NCI-H1105 treated with DMSO at 0.1 percent for 48 hours (cell line): ENCODE measurements at places on chromosomes 7 and 10.

GRCh38 chr7:132436121-132436520, 140.1 kb downstream of the PLXNA4 start:
- DNase-seq, result peak; percentile 88

GRCh38 chr10:122665329-122665860, 34.3 kb downstream of the C10orf120 start:
- DNase-seq, result no peak

DNA sequence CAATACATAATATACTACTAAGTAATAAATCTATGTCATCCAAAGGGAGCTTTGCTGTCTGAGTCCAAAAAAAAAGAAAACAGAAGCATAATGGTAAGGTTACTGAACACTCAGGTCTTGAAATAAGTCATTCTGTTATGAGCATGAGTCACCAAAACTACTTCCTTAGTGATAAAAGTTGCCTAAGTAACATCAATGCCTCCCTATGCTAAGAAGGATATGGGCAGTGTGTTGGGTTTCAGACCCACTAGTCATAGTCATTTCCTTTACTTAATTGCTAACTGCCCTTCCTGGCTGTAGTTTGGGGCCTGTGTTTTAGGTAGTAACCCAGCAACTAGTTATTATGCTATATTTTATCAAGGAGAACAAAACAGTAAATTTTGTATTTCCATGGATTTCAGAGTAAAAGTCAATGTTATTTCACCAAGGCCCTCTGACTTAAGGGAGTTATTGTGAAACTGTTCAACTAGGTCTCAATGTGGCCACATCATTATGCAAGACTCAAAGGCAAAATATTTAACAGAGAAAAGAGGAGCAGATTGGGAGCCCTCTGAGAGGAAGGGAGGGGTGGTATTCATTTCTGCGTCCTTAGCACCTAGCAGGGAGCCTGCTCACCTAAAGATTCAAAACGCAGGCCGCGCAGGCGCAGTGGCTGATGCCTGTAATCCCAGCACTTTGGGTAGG, 11.7 kb upstream of the VIM start:
- no peak for DNase-seq

- no peak for DNase-seq
Measured at GRCh38 chr10:76555067-76555670, 1082.4 kb downstream of the KCNMA1 start.

- DNase-seq, result no peak
Measured at GRCh38 chr10:28577506-28577905, 44.6 kb downstream of the WAC start.

DNA sequence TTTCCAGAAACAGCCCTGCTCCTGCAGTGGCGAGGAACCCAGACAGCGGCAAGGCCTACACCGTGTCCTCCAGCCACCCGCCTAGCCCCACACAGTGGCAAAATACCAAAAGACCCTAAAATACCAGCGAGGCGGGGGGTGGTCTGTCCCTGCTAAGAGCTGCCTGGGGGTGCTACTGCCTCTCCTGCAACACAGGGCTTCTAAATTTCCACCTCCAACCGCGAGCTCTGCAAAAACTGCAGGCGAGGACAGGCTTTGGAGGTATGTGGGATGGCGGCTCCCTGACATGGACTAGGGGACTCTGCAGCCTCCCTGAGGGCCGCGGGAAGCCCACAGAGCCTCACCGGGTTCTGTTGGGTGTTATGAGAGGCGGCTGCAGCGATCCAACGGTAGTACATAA, 122.3 kb downstream of the WDR37 start:
- DNase-seq, result no peak

DNA sequence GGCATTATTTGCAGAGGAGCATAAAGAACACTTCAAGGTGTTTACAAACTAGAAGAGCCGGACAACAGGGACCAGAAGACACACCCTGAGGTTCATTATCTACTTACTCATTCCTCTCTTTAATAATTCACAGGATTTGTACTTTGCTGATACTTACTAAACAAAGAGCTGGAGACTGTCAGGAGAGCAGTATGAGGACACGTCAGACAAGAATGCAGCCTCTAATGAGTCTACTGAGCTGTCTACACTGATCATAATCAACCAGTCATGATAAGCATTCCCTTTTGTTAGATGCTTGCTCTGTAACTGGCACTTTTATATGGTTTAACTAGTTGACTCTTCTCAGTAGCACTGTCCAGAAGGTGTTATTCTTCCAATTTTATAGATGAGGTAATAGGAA, 243.3 kb upstream of the CDC14C start:
- DNase-seq, result no peak

DNA sequence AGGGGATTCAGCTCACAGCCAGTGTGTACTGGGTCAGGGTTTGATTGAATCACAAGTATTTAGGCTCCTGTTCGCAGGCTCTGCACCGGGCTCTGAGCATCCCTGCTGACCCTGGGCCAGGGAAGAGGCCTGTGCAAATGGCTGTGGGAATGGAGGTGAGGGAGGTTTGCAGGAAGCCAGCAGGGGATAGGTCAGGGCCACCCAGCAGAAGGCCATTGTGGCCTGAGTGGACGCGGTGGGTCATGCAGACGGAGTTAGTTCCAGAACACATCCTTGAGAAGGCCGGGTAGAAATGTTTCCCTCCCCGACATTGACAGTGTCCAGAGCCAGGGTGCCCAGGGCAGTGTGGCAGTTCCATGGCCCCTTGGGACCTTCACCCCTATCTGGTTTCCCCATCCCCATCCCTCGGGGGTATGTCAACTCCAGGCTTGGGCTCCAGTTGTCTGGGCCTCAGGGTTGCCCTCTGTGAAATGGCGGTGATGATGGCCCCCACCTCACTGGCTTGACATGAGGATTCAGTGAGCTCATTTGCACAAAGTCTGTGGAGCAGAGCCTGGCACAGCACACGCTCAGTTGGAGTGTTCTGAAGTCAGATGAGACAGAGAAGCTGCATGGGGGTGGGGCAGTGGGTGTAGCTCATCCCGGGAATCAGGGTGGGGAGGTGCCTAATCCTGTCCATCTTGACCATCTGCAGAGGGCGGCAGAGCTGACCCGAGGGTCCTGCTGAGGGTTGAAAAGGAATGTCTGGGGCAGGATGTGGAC, 107.6 kb downstream of the ADCY1 start:
- DNase-seq, result no peak

DNA sequence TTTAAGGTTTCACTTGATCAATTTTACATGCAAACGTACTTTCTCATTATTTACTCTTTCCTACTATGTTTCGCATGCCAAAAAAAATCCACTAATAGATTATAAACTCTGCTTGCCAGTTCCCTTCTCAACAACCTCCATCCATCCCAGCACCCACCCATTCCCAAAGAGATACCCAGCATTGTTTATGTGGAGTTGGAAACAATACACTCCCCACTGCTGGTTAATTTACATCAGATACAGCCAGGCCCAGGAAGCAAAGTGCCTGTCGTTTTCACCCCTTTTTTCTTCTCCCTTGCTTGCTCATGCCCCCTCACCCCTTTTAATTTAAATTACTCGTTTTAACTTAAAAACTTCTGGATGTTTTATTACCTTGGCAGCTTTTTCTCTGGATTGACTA, 59.9 kb downstream of the HIBADH start:
- DNase-seq, result peak; percentile 29

GRCh38 chr10:132237871-132238270, 51.1 kb downstream of the DPYSL4 start:
- DNase-seq, result no peak

DNA sequence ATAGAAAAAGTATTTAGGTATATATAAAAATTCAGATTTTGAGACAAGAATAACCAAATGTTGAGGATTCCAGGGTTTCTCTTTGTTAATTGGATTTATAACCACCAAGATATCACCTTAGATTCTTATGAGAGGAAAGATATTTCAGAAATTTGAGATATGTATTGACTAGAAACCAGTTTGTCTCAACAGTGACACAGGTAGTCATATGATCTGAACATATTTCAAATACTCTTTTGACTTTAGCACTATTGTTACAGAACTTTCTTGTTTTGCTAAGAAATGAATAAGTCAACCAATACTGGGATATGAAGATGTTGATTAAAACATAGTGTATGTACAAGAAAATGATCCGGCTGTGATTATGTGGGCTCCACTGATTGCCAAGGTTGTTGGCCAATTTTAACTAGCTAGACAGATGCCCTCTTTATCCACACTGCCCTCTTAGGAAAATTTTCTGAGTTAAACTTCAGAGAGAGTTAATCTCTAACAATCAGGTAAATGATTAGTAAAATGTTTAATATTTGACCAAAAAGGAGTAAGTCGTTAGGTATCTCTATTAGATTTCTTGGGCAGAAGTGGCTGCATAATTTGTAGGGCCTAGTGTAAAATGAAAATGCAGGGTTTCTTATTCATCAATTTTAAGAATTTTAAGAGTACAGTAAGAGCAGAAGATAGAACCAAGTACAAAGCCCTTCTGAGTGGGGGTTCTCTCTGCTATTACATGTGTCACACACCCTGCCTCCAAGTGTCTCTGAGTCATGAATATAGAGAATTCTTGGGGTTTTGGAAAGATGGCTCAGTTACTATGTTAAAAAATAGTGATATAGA, 376.0 kb downstream of the TFEC start:
- DNase-seq, result no peak

DNA sequence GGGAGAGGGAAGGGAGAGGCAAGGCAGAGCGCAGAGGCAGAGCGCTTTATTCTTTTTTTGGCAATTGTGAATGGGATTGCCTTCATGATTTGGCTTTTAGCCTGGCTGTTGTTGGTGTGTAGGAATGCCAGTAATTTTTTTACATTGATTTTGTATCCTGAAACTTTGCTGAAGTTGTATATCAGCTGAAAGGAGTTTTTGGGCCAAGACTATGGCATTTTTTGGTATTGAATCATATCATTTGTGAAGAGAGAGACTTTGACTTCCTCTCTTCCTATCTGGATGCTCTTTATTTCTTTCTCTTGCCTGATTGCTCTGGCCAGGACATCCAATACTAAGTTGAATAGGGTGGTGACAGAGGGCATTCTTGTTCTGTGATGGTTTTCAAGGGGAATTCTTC, 291.3 kb downstream of the REEP3 start:
- DNase-seq, result no peak

DNA sequence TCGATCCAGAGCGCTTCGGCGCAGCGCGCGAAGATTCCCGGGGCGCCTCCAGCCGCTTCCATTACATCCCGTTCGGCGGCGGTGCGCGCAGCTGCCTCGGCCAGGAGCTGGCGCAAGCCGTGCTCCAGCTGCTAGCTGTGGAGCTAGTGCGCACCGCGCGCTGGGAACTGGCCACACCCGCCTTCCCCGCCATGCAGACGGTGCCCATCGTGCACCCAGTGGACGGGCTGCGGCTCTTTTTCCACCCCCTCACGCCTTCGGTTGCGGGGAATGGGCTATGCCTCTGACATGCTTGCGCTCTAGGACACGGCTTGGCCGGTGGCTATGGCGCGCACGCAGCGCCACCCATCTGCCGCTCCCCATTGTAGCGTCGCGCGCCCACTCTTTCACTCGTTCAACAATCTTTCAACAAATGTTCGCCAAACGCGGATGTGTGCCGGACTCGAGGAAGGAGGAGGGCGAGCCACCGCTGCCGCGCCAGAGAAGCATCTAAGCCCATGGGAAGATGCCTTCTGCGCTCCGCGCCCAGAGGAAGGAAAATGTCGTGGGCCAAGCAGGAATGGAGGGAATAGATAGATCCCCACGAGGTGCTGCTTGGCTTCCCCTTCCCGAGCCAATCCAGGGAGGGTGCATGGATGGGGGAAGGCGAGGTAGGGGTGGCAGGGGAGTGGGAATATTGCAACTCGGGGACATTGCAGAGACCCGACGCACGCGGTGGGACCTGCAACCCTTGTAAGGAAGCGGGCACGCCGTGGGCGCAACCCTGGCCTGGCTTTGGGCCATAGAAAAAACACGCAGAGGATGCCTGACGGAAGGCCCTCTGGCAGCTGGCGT, 5.1 kb upstream of the CYP26A1 start:
- DNase-seq, result peak; percentile 34

DNA sequence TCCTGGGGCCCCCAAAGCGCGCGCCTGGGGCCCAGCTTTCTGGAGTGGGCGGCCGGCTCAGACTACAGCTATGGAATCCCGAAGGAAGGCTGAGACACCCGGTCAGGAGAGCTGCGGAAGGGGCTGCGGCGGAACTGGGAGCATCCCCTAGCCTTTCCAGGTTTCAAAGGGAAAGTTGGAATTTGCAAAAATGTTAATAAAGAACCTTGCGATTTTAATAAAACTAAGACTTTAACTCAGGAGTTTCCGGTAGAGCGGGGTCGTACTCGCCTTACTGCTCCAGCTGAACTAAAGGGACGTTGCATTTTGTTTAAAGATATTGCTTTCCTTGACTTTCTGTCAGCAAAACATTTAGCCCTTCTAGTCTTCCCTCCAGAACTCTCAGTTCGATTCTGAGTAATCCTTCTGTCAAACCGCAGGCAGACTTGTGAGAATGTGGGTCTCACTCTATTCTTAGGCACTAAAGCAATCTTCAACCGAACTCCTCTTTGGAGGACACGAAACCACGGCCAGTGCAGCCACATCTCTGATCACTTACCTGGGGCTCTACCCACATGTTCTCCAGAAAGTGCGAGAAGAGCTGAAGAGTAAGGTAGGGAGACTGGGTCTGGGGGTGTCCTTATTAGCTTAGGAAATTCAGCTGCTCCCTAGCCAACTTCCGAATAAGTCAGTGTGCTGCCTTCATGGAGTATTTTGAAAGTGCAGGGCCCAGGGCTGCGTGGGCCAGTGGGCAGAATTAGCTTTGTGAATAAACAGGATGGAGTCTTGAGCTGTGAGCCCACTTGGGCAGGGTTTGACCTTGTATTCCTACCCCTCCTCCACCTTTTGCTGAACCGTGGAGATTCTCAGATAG, 1.9 kb downstream of the CYP26A1 start:
- DNase-seq, result no peak

GRCh38 chr7:147510923-147511322, 1079.6 kb upstream of the C7orf33 start:
- no peak for DNase-seq

DNA sequence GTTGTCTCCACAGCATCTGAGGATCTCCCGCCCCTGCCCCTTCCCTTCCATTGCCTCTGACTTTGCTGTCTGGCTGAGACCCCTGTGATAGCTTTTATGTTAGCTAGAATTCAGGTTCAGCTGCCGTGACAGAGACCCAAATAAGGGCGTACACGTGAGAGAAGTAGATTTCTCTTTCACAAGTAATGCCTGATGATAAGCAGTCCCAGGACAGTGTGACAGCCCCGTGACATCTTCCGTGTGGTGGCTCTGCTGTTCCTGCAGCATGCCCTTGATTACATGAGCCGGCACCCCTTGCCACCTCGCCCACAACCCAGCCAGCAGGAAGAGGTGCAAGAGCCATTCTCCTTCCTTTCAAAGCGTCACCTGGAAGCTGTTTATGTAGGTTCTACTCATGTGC, 130.9 kb upstream of the PODXL start:
- no peak for DNase-seq

DNA sequence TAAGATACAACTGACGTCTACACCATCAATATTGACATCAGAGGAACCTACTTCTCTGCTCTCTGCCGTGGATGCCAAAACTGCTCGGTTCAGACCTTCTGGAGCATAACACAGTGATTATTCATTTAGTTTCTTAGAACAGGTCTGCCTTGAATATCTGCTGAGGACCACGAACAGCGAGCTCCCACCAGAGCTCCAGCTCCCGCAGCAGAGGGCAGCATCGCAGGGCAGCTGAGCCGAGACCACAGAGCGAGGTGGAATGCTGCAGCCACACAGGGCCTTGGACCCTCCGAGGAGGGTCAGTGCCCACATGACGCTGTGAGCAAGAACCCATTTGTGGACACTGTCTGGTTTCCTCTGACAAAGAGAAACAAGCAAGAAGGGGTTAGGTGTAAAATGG, 6.8 kb downstream of the VIPR2 start:
- DNase-seq, result no peak

- DNase-seq, result no peak
Measured at GRCh38 chr7:12653110-12653509, 34.3 kb upstream of the ARL4A start.

GRCh38 chr10:21260506-21261149, 264.9 kb downstream of the SKIDA1 start:
- DNase-seq, result no peak
